GM19239 (cell line): ENCODE measurements at places on chromosomes 3 and 15.

DNA sequence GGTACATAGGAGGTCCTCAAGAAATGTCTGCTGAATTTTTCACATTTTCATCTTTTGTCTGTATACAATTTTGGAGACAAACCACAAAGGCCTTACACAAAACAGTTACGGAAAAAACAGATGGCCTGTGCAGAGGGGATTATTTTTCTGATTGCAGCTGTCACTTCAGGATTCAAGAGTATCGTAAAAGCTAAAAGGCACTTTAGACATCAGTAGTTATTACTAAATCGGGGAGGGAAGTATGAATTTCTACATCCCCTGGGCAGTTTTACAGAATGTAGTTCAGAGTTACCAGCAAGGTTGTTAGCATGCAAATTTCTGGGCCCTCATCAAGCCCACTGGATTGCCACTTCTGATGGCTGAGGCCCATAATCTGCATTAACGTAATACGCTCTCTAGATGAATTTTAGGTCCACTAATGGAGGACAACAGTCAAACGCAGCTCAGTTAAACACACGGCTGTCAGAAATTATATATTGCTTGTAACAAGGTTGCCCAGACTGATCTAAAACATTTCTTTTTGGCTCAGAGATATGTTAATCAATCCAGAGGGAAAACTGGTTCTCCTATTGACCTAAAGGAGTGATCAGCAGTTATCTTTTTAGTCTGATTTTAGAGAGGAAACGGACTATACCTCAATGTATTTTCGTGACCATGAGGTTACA lies 1.1 kb downstream of the RIOX2 start:
- no peak for DNase-seq

- DNase-seq: no peak
Measured at GRCh38 chr3:190767851-190768250, 94.6 kb downstream of the GMNC start.

- no peak for DNase-seq
Measured at GRCh38 chr3:145134738-145135137, 1026.2 kb downstream of the PLOD2 start.

DNA sequence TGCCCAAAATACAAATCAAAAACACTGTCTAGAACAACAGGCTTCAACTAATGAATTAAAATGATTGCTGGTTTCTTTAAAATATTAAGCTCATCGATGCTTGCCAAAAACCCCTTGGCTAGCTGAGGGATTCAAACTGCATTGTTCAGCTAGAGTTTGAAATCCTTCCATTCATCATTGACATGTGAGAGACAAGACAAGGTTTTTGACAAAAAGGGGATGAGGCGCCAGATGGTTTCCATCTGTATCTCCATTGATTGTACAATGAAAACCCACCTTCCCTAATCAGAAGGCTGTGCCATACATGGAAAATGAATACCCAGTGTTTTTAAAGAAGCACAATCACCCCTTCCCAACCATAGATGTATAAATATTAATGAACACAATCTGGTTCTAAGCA lies 67.8 kb downstream of the THRB start:
- DNase-seq: no peak

DNA sequence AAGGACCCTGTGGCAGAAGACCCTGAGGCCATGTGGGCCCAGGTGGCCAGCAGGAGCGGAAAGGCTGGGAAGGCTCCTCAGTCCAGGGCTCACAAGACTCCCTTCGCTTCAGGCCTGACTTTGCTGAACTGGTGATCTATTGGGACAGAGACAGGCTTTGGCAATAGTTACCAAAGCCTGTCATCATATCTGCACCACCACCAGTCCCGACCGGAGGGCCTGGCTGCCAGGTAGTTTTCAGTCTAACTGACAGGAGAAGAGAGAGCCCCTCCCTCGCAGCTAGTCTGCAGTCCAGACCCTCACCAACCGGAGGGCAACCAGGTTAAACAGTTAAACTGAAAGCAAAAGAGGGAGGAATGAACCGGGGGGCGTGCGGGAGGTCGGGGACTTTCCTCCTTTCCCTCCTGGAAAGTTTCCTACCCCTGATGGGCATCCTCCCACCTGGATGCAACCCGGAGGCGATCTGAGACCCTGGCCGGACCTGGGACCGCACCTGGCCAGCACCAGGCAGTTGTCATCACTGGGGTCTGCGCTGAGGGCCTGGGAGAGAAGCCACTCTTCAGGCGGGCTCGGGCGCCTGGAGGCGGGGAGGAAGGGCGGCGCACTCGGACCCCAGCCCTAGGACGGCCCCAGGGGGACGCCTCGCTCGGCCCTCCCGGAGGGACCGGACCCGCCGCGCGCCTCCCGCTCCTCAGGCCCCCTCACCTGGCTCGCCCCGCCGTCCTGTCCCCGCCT lies 435 bp downstream of the RAB27A start:
- DNase-seq: no peak

GRCh38 chr3:161957467-161957866 lies 460.9 kb downstream of the OTOL1 start:
- DNase-seq: no peak

DNA sequence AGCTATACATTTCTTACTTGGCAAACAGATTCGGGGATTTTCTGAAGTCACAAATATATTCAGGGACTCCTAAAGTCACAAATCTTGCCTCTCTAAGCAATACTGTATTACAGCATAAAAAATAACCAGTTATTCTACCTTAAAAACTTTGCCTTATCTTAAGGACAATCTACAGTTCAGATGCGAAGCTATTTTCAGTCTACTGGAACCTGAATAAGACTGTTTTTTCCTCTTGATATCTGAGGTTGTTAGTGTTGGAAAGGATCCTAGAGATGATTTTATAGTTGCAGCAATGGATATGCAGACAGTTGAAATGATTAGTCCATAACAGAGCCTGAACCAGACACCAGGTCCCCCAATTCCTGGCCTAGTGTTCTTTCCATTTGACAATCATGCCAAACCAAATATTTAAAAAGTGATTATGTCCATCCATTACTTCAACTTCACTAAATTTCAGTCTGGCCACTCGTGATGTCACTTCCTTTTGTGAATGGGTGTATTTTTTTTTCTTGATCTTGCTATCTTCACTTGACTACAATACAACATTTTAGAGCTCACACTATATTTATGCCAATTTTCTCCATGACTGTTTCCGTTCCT lies 1.8 kb downstream of the HDGFL3 start:
- no peak for DNase-seq

DNA sequence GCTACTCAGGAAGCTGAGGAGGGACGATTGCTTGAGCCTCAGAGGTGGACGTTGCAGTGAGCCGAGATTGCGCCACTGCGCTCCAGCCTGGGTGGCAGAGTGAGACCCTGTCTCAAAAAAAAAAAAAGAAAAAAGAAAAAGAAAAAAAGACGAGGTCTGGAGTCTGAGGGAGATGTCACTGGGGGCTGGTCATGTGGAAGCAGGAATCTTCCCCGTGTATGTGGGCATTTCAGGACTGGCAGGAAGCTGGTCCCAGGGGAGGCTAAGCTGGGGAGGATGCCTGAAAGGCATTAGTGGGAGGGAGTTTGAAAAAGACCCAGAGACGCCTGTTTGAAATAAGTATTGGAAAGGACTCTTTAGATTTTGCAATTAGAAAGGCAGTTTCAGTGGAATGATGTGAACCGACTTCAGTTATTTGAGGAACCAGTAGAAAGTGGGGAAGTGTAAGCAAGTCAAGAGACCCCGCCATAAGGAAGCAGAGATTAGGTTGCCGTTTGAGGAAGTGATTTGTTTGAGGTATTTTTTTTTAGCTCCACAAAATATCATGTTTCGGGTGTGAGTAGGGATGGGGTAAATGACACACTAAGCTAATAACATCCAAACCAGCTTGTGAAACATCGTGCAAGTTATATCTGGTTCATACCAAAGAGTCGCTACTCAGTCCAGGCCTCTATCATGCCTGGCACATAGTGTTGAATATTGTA lies 55.5 kb downstream of the ST6GAL1 start:
- DNase-seq: peak; percentile 28

DNA sequence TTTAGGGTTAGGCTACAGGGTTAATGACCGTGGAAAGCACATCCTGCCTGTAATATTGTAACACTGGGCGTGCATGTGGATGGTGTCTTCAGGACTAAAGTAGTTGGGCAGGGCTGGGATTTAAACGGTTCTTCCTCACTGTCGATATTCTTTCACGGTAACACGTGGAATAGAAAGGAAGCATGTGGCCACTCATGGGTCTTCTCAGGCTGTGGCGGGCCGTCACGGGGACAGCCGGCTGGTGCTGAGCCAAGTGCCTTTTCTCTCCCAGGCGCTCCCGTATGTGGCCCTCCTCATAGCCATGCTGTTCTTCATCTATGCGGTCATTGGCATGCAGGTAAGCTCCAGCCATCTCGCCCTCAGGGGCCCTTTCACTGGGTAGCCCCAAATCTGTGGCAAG lies 73.7 kb downstream of the CHDH start:
- no peak for DNase-seq

GRCh38 chr3:67860429-67860828 lies 206.0 kb upstream of the SUCLG2 start:
- no peak for DNase-seq

GRCh38 chr15:38682861-38683260 lies 118.2 kb upstream of the RASGRP1 start:
- no peak for DNase-seq

DNA sequence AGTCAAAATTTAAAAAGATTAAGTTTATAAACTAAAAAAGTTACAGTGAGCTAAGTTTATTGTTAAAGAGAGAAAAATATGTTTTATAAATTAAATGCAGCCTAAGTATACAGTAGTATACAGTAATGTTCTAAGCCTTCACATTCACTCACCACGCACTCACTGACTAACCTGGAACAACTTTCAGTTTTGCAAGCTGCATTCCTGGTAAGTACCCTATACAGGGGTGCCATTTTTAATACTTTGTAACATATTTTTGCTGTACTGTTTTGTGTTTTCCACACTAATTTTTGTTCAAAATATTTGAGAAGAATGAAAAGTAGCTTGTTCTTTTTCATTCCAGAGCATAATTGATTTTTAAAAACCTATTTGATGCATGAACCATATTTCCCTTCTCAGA lies 524.9 kb downstream of the RBMS3 start:
- no peak for DNase-seq

GRCh38 chr15:89482139-89482538 lies 14.2 kb downstream of the RHCG start:
- DNase-seq: no peak

DNA sequence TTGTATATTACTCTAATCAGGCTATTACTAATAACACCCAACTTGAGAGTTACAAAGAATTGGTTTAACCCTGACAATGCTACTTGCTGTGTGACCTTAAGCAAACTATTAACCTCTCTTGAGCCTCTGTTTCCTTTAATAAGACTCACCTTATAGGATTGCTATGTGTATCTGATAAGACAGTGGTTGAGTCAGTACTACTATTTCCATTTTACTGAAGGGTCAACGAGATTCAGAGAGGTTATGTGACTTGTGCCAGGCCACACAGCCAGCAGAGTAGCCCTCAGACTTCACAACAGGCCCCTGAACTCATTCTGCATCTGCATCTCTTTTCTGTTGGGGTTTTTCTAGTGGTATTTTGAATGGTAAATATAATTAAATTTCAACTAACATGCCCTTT lies 420.1 kb downstream of the MAGI1 start:
- no peak for DNase-seq
